ENCODE measurements at places on chromosomes 4 and X.

DNA sequence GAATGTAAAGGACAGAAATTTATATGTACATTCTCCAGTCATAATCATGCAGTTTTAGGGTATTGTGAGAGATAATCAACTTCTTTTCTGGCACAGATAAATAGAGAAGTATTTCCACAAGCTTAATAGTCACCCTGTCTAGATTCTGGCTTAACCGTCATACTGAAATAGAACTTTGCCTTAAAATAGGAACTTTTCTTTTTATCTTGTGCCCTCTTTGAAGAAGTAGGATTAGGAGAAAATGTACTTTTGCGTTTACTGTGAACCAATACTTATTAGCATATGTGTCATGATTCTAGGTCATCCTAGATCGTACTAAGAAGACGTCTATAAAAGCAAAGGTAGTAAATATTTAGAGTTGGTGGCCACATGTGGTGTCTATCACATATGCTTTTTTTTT is 95.4 kb downstream of the NFKB1 start:
- DNase-seq, result no peak

GRCh38 chr4:89000844-89001360 is 56.1 kb downstream of the FAM13A start:
- DNase-seq, result peak; percentile 49

DNA sequence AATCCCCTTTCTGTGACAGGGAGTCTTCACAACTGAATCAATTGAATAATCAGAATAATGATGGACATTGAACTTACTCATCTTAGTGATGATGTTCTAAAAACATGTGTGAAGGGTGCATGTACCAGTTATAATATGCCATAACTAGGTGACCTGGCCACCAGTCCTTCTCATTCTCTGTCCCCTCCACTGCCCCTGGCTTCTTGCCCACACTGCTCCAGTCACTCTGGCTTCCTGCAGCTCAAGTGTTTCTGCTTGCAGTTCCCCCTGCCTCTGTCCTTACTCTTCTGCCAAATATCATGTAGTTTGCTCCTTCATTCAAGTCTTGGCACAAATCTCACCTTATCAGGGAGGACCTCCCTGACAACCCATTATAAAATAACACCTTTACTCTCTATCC is 168.1 kb upstream of the SLC7A11 start:
- no peak for DNase-seq

- DNase-seq, result no peak
Measured at GRCh38 chr4:88503344-88503743, 20.2 kb downstream of the PYURF start.

DNA sequence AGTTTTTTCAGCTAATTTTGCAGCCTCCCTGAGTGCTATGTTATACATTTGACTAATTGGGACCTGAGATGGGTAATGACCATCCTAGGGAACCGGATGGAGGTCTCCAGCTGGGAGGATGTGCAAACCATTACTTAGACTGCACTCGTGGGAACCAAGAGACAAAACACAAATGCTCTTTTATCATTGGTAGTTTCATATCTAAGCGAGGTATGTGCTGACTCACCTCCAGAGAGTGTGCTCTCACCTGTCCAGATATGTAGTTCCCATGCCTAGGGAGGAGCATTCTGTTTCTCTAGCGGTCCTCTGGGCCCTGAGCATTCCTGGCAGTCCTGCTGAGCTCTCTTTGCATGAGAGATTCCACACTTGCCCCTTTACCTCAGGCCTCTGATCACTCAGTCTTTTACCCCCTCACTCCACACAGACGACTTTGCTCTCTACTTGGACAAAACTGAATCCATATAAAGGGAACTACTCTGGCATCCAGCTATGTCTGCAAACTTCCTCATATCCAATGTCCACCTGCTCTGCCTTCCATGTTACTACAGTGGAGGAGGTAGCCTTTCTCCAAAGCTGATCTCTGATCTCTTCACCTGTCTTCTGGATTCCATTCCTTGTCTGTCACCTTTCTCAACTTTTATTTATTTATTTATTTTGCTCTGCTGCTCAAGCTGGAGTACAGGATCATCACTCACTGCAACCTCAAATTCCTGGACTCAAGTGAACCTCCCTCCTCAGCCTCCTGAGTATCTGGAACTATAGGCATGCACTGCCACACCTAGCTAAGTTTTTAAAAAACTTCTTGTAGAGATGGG is 88.4 kb downstream of the LRP2BP start:
- DNase-seq, result no peak

GRCh38 chr4:165827018-165827417 is 46.0 kb upstream of the TLL1 start:
- no peak for DNase-seq

DNA sequence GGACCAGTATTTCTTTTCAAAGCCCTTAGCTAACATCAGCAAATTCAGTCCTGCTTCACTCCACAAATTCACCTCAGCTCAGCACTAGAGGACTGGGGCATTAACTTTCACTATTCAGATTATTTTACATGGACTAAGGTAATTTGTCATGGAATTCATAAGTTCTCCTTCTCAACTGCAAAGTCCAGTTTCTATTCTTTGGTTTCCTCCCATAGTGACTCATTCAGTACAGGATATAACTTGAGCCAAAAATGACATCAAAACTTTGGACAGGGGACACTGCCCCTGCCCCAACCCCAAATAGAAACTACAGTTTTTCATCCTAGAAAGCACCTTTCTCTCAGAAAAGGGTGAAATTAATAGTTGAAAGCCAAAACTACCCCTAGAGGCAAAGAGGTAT is 52.7 kb downstream of the COX7B2 start:
- DNase-seq, result no peak

DNA sequence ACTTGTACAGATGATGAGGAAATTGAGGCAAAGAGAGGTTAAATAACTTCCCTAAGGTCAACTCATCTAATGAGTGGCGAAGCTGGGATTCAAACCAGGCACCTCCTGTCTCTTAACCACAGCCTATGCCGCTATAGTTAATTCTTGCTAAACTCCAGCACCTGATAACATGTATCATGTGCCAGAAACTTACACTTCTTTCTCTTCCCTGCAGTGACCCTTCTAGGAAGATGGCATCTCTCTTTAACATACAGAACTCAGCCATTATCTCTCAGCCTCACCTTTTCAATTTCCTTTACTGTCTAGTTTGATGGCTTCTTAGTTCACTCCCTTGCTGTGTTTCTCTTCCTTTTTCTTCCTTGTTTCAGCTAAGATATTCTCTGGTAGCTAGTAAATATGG is 2.5 kb downstream of the VBP1 start:
- no peak for DNase-seq

GRCh38 chrX:150731795-150732194 is 38.6 kb downstream of the MTMR1 start:
- DNase-seq, result peak; percentile 17

DNA sequence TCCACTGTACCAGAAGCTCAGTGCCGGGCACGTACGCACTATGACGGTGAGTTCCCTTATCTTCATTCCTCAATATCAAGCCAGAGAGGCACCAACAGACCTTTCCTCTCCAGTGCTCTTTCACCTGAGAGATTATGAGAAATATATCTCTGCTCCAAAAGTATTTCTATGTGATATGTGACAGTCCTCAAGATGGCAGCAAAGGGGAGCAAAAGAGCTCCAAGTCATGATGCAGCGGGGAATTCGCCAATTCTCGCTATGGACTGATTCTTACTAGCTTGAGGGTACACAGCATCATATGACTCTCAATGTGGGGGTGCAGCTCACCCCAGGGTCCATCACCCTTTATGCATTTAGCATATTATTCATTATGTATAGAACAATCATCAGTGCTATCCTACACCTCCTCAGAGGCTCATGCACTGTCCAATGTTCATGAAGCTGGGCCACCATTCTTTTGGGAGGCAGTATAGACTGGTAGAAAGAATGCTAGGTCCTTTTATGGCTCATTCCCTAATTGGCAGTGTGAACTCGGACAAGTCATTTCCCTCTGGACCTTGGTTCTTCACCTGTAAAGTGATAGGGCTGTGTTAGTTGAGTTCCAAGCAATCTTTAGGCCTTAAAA is 12.8 kb upstream of the IQSEC2 start:
- no peak for DNase-seq

DNA sequence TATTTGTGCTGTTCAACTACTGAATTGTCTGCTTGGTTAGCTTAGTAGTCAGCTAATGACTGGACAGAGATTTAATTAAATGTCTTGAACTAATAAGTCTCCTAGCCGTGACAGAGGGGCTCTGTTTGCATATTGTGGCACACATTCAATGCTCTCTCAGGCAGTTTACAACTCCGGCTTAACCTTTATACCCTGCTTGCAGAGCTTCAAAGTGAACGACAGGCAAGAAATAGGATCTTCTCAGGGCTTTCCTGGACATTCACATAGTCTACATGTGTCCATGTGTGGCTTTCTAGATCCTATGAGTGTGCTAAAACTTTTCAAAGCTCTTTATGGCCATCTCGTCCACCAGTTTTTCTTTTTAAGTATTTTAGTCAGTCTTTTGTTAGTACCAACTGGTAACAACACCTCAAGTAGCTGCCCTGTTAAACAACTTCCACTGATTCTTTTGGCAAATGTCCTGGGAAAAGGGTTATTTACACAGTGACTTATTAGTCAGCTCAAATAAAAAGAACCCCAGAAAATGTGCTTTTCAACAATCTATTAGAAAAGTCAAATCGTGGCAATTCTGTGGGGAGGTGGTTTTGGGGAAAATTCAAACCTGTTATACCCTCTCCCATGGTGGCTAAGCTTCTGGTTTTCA is 28.6 kb downstream of the OR13H1 start:
- DNase-seq, result no peak

DNA sequence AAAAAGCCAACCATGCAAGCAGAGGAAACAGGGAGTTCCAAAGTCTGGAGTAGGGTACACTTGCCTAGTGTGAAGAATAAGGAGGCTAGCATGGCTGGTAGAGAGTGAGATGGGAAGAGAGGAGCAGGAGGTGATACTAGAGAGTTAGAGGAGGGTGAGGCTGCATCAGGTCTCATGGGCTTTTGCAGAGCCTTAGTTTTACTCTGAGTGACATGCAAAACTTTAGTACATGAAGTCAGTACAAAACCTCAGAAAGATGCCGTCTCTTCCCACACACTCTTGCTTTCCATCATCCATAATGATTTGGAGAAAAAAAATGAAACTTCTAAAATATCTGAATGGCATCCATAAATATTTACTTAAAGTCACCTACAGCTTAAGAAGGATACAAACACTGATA is 5.0 kb downstream of the OPRPN start:
- no peak for DNase-seq

- DNase-seq, result no peak
Measured at GRCh38 chr4:183295711-183296110, 24.4 kb downstream of the CLDN22 start.

DNA sequence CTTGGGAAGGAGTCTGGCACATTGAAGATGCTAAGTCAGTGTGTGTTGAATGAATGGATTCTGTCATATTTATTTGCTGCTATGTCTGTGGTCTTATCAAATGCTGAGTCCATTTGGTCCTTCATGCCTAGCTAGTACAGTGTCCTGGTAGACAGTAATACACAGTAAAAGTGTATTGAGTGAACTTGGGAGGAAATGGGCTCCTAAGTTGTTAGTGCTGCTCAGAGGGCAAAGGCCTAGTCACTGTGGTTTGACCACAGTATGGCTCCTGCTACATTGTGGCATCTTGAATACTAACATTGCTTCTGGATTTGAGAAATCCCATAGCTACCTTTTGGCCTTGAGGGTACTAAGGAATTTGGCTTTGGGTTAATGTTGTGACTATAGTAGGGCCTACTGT is 33.9 kb downstream of the MTM1 start:
- DNase-seq, result no peak

DNA sequence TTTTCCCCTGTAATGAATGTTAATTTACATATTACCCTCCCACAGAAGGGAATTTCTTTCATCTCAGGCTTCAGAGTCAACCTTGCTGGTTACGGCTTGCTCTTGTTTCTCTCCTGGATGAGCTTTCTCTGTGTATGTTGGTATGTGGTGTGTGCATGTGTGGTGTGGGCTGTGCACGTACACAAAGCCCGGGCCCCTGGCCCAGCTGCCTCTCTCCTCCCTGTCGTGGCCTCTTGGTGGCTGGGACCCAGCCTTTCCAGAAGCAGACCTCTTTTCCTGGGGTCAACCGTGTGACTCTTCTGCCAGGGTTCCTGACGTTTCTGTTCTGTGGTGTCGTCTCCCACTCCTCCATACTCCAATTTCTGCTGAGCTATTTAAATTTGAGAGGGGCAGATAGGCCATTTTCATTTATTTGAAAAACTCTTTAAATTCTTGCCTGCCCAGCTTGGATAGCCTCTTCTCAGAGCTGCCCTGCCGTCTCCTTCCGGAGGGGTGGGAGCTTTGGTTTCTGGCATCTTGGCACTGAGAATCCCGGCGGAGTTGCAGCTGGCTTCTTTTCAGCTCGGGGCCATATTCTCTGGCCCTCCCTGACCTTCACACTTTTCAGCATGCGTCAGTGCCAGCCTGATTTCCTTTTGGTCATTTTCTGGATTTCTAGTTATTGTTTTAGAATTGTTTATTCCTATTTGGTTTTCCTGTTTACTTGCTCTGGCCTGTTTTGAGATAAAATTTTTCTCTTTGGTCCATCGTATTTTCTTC is 25.1 kb downstream of the FHDC1 start:
- DNase-seq, result no peak

GRCh38 chr4:8079916-8080753 is 78.5 kb downstream of the ABLIM2 start:
- DNase-seq, result peak; percentile 34

All from tongue (tissue), 3 donors.